NCI-H460 (cell line): ENCODE measurements at places on chromosomes 11 and 22.

DNA sequence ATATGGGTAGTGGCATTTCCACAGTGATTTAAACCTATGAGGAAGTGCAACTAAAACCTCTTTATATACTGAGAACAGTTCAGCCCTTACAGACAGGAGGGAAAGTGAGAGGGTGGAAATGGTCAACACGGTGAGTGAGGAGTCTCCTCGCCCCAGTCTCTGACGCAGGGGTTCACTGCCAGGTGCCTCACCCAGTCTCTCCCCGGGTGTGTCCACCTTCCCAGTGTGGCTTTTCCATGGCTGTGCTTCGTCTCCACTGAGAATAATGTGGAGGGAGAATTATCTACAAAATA, 116.6 kb upstream of the TOP3B start:
- DNase-seq: no peak

GRCh38 chr11:93842461-93842860, 8.0 kb downstream of the VSTM5 start:
- no peak for DNase-seq

- no peak for DNase-seq
These were observed 225.0 kb downstream of the BLID start for GRCh38 chr11:121890946-121891515.

DNA sequence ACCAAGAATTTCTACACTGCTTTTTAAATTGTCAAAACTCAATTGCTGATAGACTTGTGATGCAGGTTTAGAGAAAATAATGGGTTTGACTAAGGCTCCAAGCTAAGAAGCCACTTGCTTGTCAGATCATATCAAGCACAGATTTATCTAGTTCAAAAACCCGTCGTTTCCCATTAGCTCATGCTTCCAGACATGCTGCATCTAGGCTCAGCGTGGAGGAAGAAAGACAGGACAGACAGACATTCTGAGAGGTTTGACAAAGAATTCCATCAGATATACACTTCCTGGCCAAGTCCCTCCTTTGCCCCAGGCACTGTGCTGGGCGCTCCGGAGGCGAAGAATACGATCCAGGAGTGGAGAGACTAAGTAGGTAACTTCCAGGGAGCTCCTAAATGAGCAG, 76.8 kb downstream of the KCNC1 start:
- DNase-seq: no peak

GRCh38 chr22:29291215-29291614, 15.2 kb upstream of the GAS2L1 start:
- DNase-seq: no peak

- DNase-seq: no peak
These were observed 224.8 kb upstream of the CHORDC1 start for GRCh38 chr11:90447618-90448017.

GRCh38 chr22:21009638-21010425, 5.1 kb upstream of the P2RX6 start:
- no peak for DNase-seq

GRCh38 chr11:70527429-70528045, 129.2 kb downstream of the CTTN start:
- no peak for DNase-seq

- DNase-seq: no peak
These were observed 36.4 kb downstream of the PIK3C2A start for GRCh38 chr11:17171343-17171742.

DNA sequence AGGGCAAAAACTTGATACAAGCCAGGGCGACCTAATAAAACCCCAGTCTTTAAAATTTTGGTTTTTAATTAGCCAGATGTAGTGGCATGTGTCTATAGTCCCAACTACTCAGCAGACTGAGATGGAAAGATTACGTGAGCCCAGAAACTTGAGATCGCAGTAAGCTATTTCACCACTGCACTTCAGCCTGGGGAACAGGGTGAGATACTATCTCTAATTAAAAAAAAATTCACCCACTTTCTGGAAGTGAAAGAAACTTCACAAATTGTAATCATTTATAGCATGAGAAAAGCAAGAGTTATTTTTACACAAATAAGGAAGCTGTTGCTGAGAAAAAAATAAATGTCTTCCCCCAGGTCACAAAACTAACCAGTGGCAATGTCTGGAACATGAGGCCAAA, 882 bp upstream of the GLYATL2 start:
- DNase-seq: no peak

DNA sequence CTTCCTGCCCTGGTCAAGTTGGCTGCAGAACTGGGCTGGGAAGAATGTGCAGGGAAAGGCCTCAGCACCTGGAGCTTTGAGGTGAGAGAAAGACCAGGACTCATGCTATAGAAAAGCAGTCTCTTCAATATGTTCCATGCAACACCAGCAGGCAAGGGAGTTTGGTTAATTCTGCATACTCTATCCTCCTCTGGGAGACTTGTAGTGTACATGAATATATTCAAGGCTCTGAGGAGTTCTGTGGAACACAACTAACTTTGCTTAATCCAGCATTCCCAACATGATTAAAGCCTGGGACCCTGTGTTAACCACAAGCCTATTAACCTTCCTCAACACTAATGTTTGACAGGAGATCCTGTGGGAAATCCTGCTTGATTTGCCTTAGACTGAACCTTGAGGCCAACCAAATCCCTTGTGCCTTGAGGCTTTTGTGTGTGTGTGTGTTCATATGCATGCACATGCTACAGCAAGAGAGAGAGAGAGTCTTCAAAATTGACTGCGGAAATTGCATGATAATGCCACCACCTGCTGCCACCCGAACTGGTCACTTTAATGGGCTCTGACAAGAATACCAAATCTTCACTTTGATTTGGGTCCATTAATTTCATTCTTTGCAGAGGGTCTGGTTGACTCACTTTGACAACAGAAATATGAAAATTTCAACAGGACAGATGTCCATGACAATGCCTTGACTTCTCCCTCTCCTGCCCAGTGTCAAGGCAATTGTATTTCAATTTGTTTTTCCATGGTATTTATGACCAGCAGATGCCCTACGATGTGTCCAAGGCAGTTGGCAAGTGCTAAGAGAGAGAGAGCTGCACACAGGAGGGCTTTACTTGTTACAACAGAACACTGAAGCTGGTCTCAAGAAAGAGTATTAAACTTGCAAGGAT, 238.2 kb upstream of the ZBED5 start:
- DNase-seq: no peak

DNA sequence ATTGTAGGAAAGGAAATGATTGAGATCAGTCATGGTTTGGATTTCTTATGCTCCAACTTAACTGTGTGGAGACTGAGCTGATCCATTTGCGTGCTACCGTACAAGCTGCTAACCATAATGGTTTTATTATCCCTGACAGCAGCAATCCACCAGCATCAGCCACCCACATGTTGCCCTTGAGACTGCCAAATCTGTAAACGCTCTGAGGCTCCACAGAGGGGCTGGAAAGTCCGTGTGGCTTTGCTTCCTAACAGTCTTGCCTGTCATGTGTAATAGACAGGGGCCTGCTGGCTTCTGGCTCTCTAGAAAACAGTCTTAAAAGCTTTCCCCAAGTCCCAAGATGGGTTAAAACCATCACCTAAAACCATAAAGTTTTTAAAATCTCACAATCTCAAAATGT, 30.1 kb downstream of the ATG16L2 start:
- no peak for DNase-seq
